Lower lobe of right lung (tissue), 2 donors: ENCODE measurements at places on chromosomes 6 and 20. TPM values are rescaled to one million over a fixed set of nuclear protein-coding genes. Genes with fewer than 3 reads are reported as not detected.

- no peak for DNase-seq
These were observed 532 bp upstream of the PM20D2 start for GRCh38 chr6:89145091-89145955.

HLA-DQA1 gene
- 144 TPM for total RNA-seq

DNA sequence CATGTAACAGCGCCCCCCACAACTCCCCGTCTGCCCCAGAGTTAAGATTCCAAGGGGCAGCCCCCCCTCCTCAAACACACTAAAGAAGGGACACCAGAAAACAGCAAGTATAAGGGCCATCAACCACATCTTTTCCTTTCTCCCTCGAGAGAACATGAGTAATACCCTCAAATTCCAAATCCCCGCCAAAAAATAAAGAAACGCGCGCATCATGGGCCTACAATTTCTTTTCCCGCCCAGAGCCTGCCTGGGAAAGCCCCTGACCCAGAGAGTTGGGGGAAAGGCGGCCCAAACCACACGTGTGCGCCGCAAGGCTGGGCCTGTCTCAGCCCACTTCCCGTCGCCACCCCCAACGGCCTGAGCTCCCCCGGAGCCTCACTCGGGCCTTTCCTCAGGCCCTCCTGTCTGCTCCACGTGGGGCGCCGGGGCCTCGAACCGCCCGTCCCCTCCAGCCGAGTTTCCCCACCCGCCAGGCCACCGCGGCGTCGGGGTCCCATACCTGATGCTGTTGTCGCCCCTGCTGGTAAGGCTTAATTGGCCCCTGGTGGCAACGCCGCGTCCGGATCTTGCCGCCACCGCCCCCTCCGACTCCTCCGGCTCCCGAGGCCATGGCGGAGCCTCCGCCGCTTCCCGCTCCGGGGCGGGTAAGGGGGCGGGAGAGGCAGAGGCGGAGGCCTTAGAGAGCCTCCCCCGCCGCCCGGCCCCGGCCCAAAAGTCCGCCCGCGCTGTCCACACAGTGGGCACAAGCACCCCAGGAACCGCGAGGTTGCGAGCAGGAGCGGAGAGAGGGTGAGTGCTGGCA, 746 bp downstream of the NUP153 start:
- peak; percentile 78 for DNase-seq

DNA sequence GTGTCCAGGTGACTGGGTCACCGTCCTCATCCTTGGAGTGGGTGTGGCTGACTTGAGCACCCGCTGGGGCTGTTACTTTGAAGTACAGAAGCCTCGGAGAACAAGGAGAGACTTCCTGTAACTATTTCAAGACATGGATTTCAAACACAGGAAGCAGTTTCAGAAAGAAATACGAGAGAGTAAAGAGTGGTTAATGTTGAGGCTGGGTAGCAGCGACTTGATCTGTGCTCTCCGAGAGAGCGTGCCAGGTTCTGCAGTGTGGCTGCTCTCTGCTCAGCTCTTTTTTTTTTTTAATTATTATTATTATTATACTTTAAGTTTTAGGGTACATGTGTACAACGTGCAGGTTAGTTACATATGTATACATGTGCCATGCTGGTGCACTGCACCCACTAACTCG, 17.5 kb upstream of the EFCAB8 start:
- no peak for DNase-seq

DNA sequence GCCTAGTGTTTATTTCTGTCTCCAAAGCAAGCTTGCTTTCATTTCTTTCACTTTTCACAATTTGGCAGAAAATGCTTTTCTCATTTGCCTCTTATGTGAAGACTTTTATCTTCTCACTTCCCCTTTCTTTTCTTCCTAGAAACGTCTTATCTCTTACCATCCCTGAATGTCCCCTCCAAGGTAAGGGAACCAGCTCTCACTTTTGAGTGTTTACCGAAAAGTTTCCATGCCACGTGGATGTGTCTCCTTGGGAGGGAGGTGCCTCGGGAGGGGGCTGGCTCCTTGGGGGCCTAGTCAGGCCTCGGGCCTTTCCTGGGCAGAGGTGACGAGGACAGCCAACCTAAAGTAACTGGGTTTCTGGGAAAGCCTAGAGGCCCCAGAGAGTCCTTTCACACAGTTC, 127.4 kb downstream of the CD24 start:
- DNase-seq = no peak

DNA sequence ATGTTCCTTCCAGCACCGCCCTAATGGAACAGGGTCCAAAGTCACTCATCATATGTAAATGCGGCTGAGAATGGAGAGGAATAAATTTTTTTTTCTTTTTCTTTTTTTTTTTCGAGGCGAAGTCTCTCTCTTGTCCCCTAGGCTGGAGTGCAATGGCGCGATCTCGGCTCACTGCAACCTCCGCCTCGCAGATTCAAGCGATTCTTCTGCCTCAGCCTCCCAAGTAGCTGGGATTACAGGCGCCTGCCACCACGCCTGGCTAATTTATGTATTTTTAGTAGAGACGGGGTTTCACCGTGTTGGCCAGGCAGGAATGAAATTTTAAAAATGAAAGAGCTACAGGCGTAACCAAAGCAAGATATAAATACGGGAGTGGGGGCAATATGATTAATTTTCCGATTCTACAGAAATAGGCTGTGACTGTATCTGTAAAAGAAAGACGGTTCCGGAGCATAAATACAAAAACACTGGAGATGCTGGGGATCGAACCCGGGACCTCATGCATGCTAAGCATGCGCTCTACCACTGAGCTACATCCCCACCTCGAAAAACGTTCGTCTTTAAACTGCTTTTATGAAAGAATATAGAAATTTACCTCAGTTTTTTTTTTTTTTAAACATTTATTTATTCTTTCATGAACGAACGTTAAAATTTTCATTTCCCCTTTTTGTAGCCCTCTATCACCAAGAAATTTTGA, 132.2 kb downstream of the GPX5 start:
- no peak for DNase-seq

- DNase-seq = peak; percentile 86
These were observed 69.8 kb upstream of the PRSS16 start for GRCh38 chr6:27177485-27178406.

PGC gene
- total RNA-seq = 947 TPM

DNA sequence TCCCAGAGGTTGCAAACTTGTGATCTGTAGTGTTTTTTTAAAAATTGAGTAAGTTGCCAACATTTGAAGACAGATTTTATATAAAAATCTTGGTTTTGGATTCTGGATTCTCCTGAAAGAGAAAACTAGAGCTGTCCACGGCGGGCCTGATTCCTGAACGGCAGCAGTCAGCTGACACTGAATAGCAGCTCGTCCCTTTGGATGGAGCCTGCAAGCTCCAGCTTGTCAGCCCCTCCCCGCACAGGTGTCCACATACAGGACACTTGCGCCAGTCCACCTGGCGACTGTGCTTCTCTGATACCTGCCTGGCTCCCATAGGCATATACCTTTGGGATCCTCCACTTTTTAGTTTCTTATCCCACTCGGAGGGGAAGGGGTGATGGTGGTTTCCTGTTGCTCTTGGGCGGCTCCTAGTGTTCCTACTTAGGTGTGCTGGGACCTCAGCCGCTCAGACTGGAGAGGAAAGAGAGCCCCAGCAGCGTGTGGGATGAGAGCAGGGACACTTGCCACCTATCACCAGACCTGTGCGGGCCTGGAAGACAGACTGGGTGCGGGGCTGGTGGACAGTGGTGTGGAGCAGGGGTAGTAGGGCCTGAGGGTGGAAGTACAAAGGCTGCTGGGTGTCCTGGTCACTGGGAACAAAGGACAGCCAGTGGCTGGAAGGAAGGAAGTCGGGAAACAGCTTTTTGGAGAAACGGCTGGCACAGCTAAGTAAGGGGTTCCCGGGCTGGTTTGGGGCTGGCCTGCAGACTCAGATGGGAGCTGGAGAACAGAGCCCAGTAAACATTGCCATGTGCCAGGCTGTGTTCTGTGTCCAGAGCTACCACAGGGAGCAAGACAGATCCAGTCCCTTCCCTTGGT, 18.3 kb downstream of the GHRH start:
- DNase-seq = no peak
